ENCODE measurements at places on chromosomes 3 and 15. TPM values are rescaled to one million over a fixed set of nuclear protein-coding genes. Genes with fewer than 3 reads are reported as not detected.

DNA sequence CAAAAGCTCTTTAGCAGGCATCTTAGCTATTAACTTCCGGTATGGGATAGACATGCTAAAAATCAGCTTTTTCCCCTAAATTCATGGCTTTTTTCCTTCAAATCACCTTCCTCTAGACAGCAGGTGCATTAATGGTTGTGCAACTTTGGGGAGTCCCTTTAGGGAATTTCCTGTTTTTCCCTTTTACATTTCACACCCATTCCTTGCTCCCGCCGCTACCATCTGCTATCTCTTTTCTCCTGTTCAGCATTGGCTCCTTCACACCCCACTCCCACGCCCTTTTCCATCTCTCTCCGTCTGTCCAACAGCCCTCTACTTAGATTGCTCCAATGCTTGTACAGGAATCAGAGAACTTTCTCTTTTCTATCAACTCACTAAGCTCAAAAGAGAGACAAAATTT lies 43.4 kb downstream of the FEZF2 start:
- no peak overlapping the region for H3K27ac ChIP-seq
- H3K27me3 ChIP-seq: no peaks in the 10 kb centered on the region
- no peak overlapping the region for H3K4me3 ChIP-seq

- H3K36me3 ChIP-seq: no peaks in the 10 kb centered on the region
- H3K4me3 ChIP-seq: no peak overlapping the region
- H3K27me3 ChIP-seq: no peaks in the 10 kb centered on the region
- H3K27ac ChIP-seq: no peak overlapping the region
- no peaks in the 10 kb centered on the region for H3K4me1 ChIP-seq
These were observed 7.2 kb upstream of the P2RY12 start for GRCh38 chr3:151391720-151392119.

DNA sequence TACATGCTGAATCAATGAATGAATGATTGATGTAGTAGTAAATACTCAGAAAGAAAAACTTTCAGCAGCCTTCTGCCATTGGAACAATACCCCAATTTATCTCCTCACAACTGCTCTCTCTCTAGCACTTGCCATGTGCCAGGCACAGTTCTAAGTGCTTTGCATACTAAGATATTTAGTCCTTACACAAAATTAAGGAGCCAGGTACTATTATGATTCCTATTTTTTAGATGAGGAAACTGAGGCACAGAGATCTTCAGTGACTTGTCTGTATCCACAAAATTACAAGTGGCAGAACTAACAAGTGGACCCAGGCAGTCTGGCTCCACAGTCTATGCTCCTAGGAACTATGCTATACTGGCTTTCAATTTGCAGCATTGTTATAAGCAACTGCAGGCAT lies 279.2 kb downstream of the LSAMP start:
- no peak overlapping the region for H3K4me3 ChIP-seq
- H3K4me1 ChIP-seq: no peaks in the 10 kb centered on the region
- H3K36me3 ChIP-seq: no peaks in the 10 kb centered on the region
- H3K27ac ChIP-seq: no peak overlapping the region
- no peak for DNase-seq

- H3K36me3 ChIP-seq: no peaks in the 10 kb centered on the region
- H3K4me1 ChIP-seq: peaks cover 8% of the 10 kb centered on the region
- peak overlapping the region; percentile 82 for H3K27ac ChIP-seq
- peak overlapping the region; percentile 56 for H3K4me3 ChIP-seq
- H3K27me3 ChIP-seq: no peaks in the 10 kb centered on the region
- DNase-seq: peak; percentile 74
These were observed 79.3 kb upstream of the ALDH1L1 start for GRCh38 chr3:126259411-126260391.

GRCh38 chr3:134313847-134314587 lies 60.2 kb downstream of the AMOTL2 start:
- no peaks in the 10 kb centered on the region for H3K36me3 ChIP-seq
- H3K4me1 ChIP-seq: peaks cover 64% of the 10 kb centered on the region
- H3K4me3 ChIP-seq: peak overlapping the region; percentile 73
- peak overlapping the region; percentile 97 for H3K27ac ChIP-seq
- DNase-seq: no peak
- no peaks in the 10 kb centered on the region for H3K27me3 ChIP-seq

- H3K36me3 ChIP-seq: peaks cover 61% of the 10 kb centered on the region
- no peak for DNase-seq
- H3K27ac ChIP-seq: no peak overlapping the region
- no peaks in the 10 kb centered on the region for H3K27me3 ChIP-seq
These were observed 27.4 kb downstream of the SEC22A start for GRCh38 chr3:123229145-123229544.

DNA sequence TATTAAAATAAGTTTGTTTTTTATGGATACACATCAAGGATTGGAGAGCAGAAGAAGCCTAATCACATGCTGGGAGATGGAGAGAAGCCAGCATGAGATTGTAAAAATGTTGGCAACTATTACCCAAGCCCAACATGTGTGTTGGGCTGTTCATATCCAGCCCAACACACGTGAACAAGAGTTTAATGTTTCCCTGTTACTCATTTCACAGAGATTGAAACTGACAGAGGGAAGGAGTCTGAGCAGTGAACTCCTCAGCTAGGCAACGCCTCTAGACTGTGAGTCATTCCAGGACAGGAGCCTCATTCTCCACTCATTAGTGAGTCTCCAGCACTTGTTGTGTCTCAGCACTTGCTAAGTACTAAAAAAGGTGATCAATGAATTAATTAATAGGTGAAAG lies 43.2 kb upstream of the CMSS1 start:
- no peak overlapping the region for H3K4me3 ChIP-seq
- no peaks in the 10 kb centered on the region for H3K4me1 ChIP-seq
- H3K27ac ChIP-seq: no peak overlapping the region
- DNase-seq: no peak

DNA sequence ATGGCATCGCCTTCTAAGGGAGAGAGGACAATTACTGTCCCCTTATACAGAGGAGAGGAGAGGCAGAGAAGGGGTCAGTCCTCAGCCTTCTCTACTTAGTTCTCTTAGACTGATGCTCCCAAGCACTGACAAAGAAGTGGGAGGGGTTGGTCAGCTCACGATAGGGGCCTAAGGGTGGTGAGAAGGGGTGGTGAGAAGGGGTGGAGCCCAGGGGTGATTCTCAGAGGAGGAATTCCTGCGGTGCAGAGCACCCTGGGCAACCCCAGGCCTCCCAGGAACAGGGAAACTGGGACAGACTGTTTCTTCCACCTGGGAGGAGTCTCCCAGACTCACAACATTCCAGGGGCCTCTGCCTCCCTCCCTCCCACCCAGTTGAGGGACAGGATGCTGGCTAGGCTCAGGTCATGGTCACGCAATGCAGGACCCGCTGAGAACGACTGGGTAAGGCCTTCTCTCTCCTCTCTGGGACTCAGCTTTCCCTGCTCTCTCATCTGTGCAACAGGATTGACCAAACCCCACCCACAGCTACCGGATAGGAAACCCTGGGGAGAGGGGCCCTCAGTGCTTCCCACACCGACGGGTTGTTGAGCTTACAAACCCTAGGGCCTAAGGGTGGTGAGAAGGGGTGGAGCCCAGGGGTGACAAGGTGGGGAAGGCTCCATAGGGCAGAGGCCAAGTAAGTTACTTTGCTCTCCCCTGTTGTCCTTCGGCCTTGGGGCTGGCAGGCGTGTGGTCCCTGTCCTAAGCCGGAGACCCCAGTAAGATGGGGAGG lies 1.5 kb downstream of the TPRA1 start:
- H3K36me3 ChIP-seq: no peaks in the 10 kb centered on the region
- peak overlapping the region; percentile 96 for H3K27ac ChIP-seq
- peaks cover 69% of the 10 kb centered on the region for H3K4me1 ChIP-seq
- H3K27me3 ChIP-seq: no peaks in the 10 kb centered on the region
- no peak for DNase-seq
- peak overlapping the region; percentile 95 for H3K4me3 ChIP-seq

GRCh38 chr15:98514034-98514622 lies 134.2 kb upstream of the IGF1R start:
- H3K36me3 ChIP-seq: no peaks in the 10 kb centered on the region
- H3K4me1 ChIP-seq: no peaks in the 10 kb centered on the region
- peaks cover 16% of the 10 kb centered on the region for H3K27me3 ChIP-seq
- H3K4me3 ChIP-seq: no peak overlapping the region

- no peaks in the 10 kb centered on the region for H3K36me3 ChIP-seq
- no peak overlapping the region for H3K27ac ChIP-seq
- no peak for DNase-seq
- H3K4me1 ChIP-seq: peaks cover 5% of the 10 kb centered on the region
- no peaks in the 10 kb centered on the region for H3K27me3 ChIP-seq
These were observed 223.2 kb downstream of the MBNL1 start for GRCh38 chr3:152491922-152492321.

- no peak for DNase-seq
- no peaks in the 10 kb centered on the region for H3K36me3 ChIP-seq
- H3K27ac ChIP-seq: peak overlapping the region; percentile 56
- H3K27me3 ChIP-seq: peaks cover 14% of the 10 kb centered on the region
- H3K4me1 ChIP-seq: peaks cover 26% of the 10 kb centered on the region
These were observed 124.8 kb downstream of the ATP10A start for GRCh38 chr15:25738171-25738965.

GRCh38 chr3:120615847-120616609 lies 19.9 kb downstream of the NDUFB4 start:
- no peaks in the 10 kb centered on the region for H3K4me1 ChIP-seq
- H3K36me3 ChIP-seq: no peaks in the 10 kb centered on the region
- peak overlapping the region; percentile 64 for H3K27ac ChIP-seq

DNA sequence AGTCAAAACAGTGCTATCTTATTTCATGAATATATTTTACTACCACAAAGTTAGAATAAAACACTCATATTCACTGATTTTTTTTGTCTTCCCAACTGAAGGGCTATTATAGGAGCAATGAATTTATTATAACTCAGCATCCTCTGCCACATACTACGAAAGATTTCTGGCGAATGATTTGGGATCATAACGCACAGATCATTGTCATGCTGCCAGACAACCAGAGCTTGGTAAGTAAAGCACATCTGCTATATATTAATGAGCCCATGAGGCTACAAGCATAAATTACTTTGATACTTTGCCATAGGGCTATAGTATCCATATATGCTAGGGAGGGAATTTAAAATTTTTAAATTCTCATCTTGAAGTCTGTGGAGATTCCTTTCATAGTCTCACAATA lies 95.9 kb downstream of the FEZF2 start:
- H3K27me3 ChIP-seq: no peaks in the 10 kb centered on the region
- peaks cover 14% of the 10 kb centered on the region for H3K4me1 ChIP-seq
- peaks cover 85% of the 10 kb centered on the region for H3K36me3 ChIP-seq
- no peak overlapping the region for H3K4me3 ChIP-seq
- H3K27ac ChIP-seq: no peak overlapping the region

DNA sequence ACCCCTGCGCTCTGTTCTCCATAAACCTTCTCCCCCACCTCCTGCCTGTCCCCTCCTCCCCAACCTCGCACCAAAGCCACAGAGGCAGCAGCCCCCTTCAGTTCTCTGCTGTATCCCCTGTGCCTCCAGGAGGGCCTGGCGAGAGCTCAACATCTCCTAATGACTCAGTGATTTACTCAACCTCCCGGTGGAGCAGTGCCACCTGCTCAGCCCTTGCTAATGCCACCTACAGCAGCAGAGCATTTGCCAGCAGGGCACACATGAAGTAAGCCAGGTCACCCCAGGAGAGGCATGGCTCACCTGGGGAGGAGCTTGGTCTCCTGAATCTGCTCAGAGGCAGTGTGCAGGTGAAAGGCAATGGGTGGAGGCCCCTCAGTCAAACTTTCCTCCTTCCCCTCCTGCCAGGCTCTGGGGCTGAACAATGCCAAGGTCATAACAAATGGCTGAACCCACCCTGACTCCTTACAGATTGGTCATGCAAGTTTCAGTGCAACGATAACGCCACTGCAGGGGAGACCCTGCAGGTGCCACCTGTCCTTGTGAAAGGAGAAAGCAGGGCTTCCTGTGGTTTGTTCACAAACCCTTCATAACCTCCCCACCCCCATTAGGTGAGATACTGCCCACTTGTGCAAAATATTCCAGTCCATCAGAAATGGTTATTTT lies 19.8 kb downstream of the TRPM1 start:
- no peaks in the 10 kb centered on the region for H3K36me3 ChIP-seq
- peaks cover 10% of the 10 kb centered on the region for H3K27me3 ChIP-seq
- no peak overlapping the region for H3K27ac ChIP-seq
- peaks cover 30% of the 10 kb centered on the region for H3K4me1 ChIP-seq

- no peaks in the 10 kb centered on the region for H3K27me3 ChIP-seq
- no peak overlapping the region for H3K27ac ChIP-seq
- no peak overlapping the region for H3K4me3 ChIP-seq
- no peaks in the 10 kb centered on the region for H3K4me1 ChIP-seq
- no peak for DNase-seq
These were observed 15.0 kb upstream of the BCHE start for GRCh38 chr3:165852191-165852590.

- no peaks in the 10 kb centered on the region for H3K36me3 ChIP-seq
- no peak for DNase-seq
- H3K4me3 ChIP-seq: no peak overlapping the region
- H3K4me1 ChIP-seq: peaks cover 49% of the 10 kb centered on the region
- peak overlapping the region; percentile 81 for H3K27ac ChIP-seq
These were observed 331.1 kb downstream of the FOXP1 start for GRCh38 chr3:71252466-71252865.

- no peaks in the 10 kb centered on the region for H3K27me3 ChIP-seq
- H3K36me3 ChIP-seq: no peaks in the 10 kb centered on the region
- H3K27ac ChIP-seq: no peak overlapping the region
- no peak for DNase-seq
- no peak overlapping the region for H3K4me3 ChIP-seq
These were observed 79.3 kb upstream of the RBMS3 start for GRCh38 chr3:29201604-29202003.

DNA sequence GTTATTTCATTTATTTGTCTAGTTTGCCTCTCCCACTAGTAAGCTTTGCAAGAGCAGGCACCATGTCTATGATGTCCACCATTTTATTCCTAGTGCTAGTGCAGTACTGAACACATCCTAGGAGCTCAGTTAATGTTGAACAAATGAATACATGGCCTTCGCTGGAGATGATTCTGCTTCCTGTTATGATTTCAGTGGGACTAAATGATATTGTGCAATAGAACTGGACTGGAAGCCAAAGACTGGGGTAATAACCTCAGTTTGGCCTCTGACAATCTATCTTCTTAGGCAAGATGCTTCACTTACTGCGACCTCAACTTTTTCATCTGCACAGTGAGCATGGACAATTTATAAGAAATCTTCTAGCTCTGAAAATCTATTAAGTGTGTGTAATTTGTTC lies 191.3 kb downstream of the ADAMTSL3 start:
- no peaks in the 10 kb centered on the region for H3K36me3 ChIP-seq
- no peak for DNase-seq
- no peaks in the 10 kb centered on the region for H3K27me3 ChIP-seq
- H3K4me1 ChIP-seq: peaks cover 81% of the 10 kb centered on the region

Gene NR1D2
- 43.5 TPM for total RNA-seq

Gene RASGRF1
- not detected for total RNA-seq

Gene XCR1
- not detected for total RNA-seq

Gene SERPINI2
- 0.41 TPM for total RNA-seq

Gene PLCB2
- 8.5 TPM for total RNA-seq

Gene CFAP91
- 0.44 TPM for total RNA-seq

Gene TNFSF10
- total RNA-seq: 12.6 TPM

Gene SHQ1
- 18.8 TPM for total RNA-seq

Gene POLQ
- 0.38 TPM for total RNA-seq

Gene OSTN
- total RNA-seq: 0.36 TPM

Gene NR2E3
- not detected for total RNA-seq

Gene ZNF620
- total RNA-seq: 2.3 TPM
